ENCODE measurements at places on chromosomes 6 and 20. TPM values are rescaled to one million over a fixed set of nuclear protein-coding genes. Genes with fewer than 3 reads are reported as not detected.

SERINC1 gene
- 246 TPM for total RNA-seq

DNA sequence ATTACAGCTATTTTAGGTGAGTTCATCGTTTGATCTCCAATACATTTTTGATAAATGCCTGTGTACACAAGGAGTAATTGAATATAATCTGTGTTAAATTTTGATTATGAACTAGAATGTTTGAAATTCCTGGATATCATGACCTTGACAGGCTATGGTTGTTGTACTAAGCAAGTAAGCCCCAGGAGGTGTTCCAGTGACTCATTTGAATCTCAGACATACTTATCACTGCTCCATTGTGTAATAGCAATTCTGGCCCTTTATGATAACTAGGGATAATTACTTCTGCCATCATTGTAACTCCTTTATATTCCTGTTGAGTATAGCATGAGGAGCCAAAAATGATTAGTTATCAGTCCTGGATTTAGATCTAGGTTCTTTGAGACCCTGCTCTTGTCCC, 1424.6 kb upstream of the ADGRB3 start:
- no peak for DNase-seq

GRCh38 chr20:43840382-43841070, 74.1 kb upstream of the TOX2 start:
- DNase-seq = no peak

DNA sequence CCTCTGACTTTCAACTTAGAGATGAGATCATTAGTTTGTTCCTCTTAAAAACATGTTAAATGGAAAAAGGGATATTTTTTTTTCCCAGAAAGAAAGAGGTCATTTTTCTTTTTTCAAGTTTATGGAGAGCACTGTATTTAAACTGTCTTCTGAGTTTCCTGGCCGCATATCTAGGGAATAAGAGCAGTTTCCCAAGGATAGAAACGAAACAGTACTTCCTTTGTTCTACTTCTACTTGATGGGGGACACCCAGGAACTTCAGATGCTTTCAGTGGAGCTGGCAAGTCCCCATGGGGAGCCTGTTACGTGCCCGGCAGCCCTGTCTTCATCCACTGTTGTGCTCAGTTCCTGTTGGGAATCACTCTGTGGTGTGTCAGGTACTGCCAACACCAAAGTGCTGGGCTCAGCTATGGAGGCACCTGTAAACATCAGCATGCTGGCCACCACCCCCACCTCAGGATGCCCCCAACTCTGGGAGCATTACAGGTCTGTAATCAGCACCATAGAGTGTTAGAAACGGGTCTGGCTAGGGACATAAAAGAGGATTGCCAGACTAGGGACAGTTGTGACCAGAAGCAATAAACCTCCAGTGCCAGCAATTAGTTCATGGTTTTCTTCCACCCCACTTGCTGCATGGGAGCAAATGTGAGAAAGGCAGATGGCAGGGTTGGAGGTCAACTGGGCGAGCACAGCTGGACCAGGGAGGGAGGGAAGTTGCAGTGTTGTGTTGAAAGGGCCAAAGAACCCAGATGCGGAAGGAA, 221.7 kb upstream of the ECI2 start:
- DNase-seq = no peak

FOXF2 gene
- 15.7 TPM for total RNA-seq

DNA sequence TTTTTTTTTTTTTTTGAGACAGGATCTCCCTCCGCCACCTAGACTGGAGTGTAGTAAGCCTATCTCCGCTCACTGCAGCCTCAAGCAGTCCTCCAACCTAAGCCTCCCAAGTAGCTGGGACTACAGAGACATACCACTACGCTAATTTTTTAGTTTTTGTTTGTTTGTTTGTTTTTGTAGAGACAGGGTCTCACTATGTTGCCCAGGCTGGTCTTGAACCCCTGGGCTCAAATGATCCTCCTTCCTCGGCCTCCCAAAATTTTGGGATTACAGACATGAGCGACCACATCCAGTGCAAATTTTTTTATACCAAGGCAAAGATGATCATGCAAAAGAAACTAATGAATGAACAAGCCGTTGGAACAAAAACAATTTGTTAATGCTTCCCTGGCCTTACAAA, 5.3 kb downstream of the FUCA2 start:
- no peak for DNase-seq

GRCh38 chr20:35301426-35301825, 9.2 kb upstream of the FAM83C start:
- no peak for DNase-seq

DNA sequence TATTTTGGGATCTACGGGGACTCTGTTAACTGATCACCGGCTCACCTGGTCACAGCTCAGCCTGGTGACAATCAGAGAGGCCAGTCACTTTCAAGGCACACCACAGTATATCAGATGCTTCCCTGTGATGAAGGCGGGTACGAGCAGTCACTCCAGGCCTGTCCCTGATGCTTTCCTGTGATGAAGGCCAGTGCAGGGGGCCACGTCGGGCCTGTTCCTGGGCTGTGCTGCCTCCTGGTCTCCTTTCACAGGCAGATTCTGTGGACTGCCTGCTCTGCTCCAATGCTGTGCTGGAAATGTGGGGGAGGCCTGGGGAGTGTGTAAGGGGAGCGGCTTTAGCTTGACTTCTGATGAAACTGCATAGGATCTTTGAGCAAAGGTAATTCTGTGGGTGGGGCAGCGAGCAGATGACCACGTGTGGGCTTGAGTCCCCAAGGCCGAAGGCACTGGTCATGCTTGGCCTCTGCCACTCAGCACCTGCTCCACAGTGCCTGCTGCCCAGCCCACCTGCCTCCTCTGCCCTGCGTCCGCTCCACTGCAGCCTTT, 372.6 kb downstream of the TAF4 start:
- DNase-seq = no peak
